ENCODE measurements at places on chromosomes 12 and 14.
A peak's percentile ranks its signal among the peaks of the same experiment; 100 is the strongest.

- no peak for DNase-seq
Observed at GRCh38 chr14:106657460-106657859, 1131.1 kb downstream of the TMEM121 start.

DNA sequence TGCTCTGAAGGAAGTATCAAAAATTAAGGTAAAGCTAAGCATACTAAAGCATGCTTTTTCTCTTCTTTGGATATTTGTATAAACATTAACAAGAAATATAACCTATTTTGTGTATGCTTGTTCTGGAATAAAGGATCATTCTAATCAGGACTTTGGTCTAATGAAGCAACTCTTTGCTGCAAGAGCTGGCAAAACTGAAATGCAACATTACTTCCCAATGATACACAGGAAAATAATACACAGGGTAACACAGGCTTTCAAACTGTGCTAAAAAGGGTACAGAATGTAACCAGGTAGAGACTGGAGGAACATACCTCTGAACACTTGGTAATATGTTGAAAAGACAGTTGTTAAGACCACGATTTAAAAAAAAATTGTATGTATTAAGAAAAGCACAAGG lies 222.5 kb upstream of the DIO2 start:
- DNase-seq, result no peak

DNA sequence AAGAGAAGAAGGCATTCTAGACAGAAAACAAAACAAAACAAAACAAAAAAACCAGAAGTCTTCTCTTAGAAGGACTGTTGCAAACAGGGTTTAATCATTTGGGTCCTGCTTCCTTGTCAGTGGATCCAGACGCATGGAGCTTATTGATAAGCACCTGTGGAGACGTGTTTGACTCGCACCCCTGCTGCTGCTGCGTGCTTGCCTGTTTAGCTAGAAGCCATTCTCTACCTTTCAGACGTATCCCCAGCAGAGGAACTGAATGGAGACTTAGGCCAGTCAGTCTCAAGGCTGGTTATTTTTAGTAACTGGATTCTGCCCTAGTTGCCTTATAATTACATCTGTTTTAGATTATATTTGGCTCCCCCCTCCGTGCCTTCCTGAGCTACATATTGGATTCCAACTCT lies 186.1 kb upstream of the EEA1 start:
- peak; percentile 34 for DNase-seq

DNA sequence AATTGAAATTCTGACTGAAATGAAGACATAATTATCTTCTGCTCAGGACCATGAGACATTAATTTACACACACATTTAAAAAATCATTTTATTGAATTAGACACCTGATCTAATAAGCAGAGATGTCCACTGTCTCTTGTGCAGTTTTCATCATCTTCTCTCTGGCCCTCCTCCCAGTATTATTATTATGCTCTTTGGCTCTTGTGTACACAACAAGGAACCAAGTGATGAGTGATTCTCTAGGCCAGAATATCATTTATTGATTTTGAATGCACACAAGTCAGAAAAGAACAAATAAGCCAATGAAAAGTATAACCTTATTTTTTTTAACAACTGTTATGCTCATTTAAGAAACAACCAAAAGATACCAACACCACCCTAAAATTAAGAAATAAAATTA lies 244.7 kb upstream of the KRR1 start:
- DNase-seq, result no peak

- DNase-seq, result no peak
Observed at GRCh38 chr12:65152596-65152995, 16.8 kb upstream of the LEMD3 start.

DNA sequence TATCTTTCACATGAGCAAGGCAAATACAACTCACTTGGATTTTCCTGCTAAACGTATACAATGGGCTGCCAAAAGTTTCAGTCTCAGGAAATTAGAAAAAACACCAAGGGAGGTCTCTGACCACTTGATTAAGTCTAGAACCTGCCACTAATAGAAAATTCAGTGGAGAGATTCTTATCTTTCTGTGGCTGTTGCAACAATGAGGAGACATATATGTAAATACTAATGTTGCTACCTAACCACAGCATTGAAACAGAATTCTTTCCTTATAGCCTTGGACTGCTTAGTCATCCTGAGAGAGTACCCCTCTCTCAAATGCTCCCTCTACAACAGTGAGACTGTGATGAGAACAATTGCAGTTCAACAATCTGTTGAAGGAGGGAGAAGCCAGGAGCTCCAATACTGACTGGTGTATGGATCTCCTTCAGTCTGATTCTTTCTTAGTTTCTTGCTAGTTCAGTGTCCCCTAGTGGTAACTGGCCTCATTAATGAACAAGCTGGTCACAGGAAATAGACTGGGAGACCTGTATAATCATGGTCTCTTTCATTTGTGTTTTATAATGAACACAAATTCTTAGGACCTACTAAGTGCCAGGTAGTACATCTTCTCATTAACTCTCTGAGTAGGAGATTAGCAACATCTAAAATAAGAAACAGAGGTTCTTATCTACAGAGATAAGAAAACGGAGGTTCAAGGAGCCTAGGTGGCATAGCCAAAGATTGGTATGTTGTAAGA lies 164.5 kb downstream of the SLC38A4 start:
- DNase-seq, result peak; percentile 56

DNA sequence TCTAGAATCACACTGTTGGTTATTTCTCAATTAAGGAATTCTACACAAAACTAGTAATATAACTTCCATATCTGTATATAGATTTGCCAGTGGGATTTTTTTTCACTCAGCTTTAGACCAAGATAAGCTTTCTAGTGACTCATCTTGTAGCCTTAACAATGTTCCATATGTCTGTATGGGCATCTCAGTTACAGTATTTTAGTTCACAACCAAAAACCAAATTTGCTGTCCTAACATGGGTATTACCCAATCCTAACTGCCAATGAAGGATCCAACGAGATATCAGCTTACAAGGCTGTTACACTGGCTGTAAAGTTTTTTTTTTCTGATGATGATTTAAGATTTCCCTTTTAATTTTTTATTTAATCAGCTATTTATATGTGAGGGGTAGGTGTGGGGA lies 31.5 kb upstream of the KRR1 start:
- no peak for DNase-seq
